ENCODE measurements at places on chromosomes 3 and 15. TPM values are rescaled to one million over a fixed set of nuclear protein-coding genes. Genes with fewer than 3 reads are reported as not detected.

DNA sequence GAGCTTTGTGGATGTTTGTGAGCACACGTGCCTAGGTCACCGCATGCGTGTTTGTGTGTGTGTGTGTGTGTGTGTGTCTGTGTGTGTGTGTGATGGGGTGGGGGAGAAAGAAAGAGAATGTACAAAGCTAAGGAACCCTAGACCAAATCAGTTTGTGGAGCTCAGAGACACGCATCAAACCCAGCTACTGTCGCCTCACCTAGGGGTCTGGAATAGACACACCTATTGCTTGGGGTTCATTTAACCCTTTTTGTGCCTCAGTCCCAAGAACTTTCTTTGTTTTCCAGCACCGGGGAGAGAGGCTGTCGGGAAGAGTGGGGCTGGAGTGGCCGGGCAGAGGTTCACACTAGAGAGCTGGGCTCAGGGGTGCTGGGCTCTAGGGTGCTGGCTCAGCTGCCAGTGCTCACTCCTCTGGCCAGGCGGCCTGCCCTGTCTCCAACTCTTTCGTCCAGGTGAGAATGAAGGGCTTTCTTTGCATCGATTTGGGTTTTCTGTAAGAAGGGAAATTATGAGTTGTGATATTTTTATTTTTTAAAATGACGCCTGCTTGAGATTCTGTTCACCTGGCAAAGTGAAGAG lies 221.6 kb downstream of the MEIS2 start:
- no peak for DNase-seq

- DNase-seq = no peak
Measured at GRCh38 chr3:66041116-66041515, 2.4 kb upstream of the MAGI1 start.

Gene GOLGA8S
- total RNA-seq = 0.15 TPM

GRCh38 chr3:36700537-36701248 lies 63.7 kb downstream of the DCLK3 start:
- DNase-seq = peak; percentile 55

DNA sequence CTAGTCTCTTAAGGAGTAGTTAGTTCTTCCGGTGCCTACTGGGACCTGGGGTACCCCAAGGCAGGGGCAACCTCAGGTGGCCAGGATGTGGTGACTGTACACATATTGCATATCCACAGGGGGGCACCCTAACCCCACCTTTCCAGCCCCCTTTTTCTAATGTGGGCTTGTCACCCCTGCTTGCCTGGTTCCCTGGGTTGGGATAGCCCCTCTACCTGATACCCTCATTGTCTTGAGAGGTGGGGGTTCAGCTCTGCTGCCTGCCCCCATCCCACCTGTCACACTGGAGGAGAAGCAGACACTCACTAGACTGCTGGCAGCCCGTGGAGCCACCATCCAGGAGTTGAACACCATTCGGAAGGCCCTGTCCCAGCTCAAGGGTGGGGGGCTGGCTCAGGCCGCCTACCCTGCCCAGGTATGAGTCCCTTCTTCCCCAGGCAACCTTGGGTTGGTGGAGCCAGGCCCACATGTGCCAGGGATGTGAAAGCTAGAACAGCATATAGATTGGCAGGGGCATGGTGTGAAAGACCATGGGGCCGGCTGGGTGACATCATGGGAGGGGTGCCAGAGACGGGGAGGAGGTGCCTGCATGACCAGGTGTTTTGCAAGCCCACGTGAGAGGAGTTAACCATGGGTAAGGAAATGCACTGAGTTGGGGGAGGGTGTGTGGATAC lies 4.0 kb downstream of the GLYCTK start:
- DNase-seq = no peak

DNA sequence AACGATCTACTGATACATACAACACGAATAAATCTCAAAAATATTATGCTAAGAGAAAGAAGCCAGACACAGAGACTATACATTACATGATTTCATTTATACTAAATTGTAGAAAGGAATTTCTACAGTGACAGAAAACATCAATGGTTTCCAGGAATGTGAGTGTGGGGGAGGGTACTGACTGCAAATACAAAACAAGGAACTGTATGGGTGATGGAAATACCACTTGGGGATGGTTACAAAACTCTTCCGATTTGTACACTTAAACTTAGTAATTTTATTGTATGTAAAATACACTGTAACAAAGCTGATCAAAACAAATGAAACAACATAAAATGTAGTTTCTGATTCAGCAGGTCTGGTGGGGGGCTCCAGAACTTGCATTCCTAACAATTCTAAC lies 45.8 kb upstream of the IP6K2 start:
- no peak for DNase-seq

Gene NANOGP8
- total RNA-seq = not detected

DNA sequence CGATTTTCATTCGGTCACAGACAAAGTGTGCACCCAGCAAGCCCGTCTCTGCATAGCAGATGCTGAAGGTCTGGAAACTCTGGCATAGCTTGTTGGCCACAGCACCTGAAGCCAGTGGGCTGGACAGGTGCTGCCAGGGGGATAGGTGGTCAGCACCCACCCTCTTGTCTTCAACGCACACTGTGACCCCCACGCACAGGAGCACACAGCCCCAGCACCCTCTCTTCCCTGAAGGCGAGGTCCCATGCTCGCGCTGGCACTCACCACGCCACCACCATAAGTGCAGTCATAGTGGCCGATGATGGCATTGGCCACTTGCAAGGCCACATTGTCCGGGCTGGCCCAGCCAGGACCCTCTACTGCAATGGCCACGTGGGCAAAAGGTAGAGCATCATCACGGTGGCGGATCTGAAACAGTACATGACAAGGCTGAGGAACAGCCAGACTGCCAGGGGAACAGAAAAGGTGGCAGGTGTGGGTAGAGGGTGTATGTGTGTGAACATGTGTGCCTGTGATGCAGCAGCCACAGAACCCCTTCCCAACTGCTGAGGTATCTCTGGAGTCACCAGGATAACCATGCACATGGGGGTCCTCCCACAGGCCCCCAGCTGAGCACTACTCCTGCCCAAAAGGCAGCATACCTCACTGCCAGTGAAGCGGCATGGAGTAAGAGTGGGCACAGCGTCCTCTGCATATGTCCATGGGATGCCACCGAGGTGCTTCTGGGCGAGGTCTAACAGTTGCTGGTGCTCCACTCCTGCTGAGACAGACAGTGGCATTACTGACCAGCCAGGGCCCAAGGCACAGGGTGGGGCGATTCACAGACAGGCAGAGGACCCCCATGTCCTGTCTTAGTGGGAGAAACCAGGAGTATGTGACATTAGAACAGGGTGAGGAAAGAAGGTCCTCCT lies 5.8 kb upstream of the COL7A1 start:
- no peak for DNase-seq

DNA sequence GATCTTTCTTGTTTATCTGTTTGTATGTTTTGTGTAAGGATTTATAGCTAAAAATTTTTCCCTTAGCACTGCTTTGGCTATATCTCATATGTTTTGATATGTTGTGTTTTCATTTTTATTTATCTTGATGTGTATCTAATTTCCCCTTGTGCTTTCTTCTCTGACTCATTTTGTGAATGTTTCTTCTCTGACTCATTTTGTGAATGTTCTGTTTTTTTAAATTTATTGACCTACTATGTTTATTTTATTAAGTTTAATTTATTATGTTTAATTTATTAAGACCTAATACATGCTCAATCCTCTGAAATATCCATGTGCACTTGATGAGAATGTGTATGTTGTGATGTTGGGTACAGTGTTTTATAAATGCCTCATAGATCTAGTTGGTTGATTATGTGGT lies 793.5 kb upstream of the CADM2 start:
- no peak for DNase-seq

Gene SLC9C1
- not detected for total RNA-seq

Gene GPR176
- 12.7 TPM for total RNA-seq

- no peak for DNase-seq
Measured at GRCh38 chr15:42696626-42697025, 40.3 kb downstream of the CDAN1 start.

Gene NTRK3
- not detected for total RNA-seq

- DNase-seq = peak; percentile 68
Measured at GRCh38 chr3:142647856-142648255, 51.7 kb downstream of the PLS1 start.

Gene WNT5A
- total RNA-seq = 0.54 TPM

DNA sequence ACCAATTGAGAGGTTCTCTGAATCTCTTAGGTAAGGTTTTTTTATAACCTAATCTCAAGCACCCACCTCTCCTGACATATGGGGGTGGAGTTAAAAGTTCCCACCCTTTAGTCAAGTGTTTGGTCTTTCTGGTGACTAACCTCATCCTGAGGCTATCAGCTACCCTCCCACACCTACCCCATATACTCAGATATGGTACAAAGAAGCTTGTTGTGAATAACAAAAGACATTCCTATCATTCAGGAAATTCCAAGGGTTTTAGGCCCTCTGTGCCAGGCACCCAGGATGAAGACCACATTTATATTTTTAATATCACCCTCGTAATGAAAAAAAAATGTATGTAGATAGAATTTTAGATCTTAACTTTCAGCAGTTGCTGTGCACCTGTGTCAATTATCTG lies 9.0 kb downstream of the CHMP2B start:
- DNase-seq = no peak
